ENCODE measurements at places on chromosomes 1 and 21. TPM values are rescaled to one million over a fixed set of nuclear protein-coding genes. Genes with fewer than 3 reads are reported as not detected.

Gene PLA2G4A
- total RNA-seq = 7.6 TPM

Gene FLG2
- total RNA-seq = not detected

Gene CLCA4
- not detected for total RNA-seq

Gene NBL1
- 58.1 TPM for total RNA-seq

Gene MED8
- total RNA-seq = 37.1 TPM

Gene ANGPTL7
- total RNA-seq = not detected

Gene GPR37L1
- 0.10 TPM for total RNA-seq

Gene C1orf105
- not detected for total RNA-seq

Gene MYCL
- total RNA-seq = 1.3 TPM

Gene HRNR
- total RNA-seq = 0.01 TPM

Gene LCE1B
- total RNA-seq = not detected

Gene C1QTNF12
- 1.5 TPM for total RNA-seq

Gene HSD3B1
- total RNA-seq = not detected

Gene AIM2
- not detected for total RNA-seq

Gene IL6R
- total RNA-seq = 22.9 TPM

Gene RNF186
- total RNA-seq = not detected

Gene SERPINC1
- total RNA-seq = 0.07 TPM

Gene TNFRSF25
- 3.1 TPM for total RNA-seq

Gene UBE2U
- total RNA-seq = not detected

Gene LEFTY2
- 0.08 TPM for total RNA-seq

Gene KRTAP12-2
- not detected for total RNA-seq

Gene KCNN3
- total RNA-seq = 0.05 TPM

Gene NUF2
- 25.2 TPM for total RNA-seq

Gene USH2A
- not detected for total RNA-seq

Gene PKP1
- 0.02 TPM for total RNA-seq

Gene CBR3
- total RNA-seq = 11.1 TPM

Gene MCOLN2
- 1.9 TPM for total RNA-seq

All from A549 treated with AZD2906 at 1 μM for 4 hours (cell line).